NT2/D1 (cell line): ENCODE measurements at places on chromosomes 1 and 21.

DNA sequence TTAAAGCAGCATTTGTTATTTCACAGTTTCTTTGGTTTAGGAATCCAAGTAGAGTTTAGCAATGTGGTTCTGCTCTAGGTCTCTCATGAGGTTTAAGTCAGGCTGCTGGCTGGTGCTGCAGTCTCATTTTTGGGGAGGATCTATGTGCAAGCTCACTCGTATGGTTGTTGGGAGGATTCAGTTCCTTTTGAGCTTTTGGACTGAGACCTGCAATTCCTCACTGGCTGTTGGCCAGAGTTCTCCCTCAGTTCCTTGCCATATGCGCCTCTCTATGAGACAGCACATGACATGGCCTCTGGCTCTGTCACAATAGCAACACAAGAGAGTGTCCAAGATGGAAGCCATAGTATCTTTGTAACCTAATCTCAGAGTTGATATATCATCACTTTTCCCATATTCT is 91.0 kb downstream of the OLFML2B start:
- no peak for DNase-seq

DNA sequence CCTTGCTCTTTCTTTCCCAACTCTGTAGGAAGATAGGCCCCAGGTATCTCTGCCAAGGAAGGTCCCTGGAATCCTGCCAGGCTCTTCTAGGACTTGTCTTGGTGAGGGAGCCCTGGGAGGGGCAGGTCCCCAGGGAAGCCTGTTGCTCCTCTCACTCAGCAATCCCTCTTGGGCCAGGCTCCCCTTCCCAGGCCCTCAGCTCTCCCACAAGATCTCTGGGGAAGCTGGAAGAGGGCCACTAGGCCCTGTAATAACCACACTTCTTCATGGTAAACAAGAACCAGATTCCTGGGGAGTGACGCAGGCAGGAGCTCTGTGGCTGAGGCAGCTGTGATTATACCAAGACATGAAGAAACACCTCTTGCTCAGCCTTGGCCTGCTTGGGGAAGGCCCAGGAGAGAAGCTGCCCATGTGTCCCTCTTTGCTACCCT is 9.9 kb upstream of the MAPKAPK2 start:
- DNase-seq, result no peak

GRCh38 chr21:45292399-45293219 is 4.9 kb upstream of the POFUT2 start:
- DNase-seq, result peak; percentile 86

DNA sequence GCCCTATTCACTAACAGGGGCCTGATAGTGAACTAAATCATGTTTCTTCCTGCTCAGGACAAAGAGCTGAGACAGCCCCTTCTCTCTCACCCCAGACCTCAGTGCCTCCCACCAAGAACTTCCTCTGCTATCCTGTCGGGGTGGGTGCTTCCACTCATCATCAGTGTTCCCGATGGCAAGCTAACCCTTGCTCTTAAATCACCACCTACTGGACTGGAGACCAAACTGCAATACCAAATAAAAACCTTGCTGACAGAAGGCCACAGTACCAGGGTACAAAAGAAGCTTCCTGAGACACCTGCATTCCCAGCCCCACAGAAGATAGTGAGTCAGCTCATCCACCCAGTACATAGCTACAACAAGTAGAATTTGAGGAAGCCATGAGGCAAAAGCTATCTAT is 799.5 kb downstream of the LTN1 start:
- DNase-seq, result peak; percentile 16

GRCh38 chr1:201984446-201984845 is 2.0 kb downstream of the RNPEP start:
- DNase-seq, result no peak

GRCh38 chr1:62082456-62083363 is 111.9 kb upstream of the L1TD1 start:
- peak; percentile 50 for DNase-seq
